ENCODE measurements at places on chromosomes 16 and 17.

DNA sequence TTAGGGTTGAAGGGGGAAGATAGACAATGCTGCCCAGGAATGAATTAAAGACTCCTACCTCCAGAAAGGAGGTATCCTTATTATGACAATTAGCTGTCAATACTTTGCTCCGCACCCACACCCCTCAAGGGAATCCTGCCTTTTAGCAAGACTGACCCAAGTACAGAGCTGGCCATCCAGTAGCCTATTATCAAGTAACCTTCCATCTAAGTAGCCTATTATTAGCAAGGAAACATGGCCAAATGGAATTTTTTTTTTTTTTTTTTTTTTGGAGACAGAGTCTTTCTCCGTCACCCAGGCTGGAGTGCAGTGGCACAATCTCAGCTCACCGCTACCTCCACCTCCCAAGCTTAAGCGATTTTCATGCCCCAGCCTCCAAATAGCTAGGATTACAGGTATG is 161.3 kb downstream of the PMP22 start:
- DNase-seq = no peak

GRCh38 chr16:84109598-84110335 is 7.0 kb downstream of the MBTPS1 start:
- DNase-seq = no peak

GRCh38 chr16:22322741-22323140 is 25.5 kb downstream of the POLR3E start:
- no peak for DNase-seq

DNA sequence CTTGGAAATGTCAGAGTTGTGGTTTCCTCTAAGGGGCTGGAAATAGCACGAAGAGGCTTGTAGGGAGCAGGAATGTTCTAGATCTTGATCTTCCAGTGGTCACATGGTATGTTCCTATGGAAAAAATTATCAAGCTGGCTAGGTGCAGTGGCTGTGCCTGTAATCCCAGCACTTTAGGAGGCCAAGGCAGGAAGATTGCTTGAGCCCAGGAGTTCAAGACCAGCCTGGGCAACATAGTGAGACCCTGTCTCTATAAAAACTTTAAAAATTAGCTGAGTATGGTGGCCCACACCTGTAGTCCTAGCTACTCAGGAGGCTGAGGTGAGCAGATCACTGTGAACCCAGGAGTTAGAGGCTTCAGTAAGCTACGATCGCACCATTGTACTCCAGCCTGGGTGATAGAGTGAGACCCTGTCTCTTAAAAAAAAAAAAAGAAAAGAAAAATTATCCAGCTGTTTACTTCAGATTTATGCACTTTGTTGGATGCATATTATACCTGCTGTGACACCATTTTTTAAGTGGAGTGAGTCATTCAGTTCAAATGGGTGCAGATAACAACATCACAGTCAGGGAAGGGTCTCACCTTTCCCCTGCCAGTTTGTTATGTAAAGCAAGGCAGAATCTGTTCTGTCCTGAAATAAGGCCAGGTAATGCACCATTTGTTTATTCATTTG is 65.7 kb upstream of the LYRM9 start:
- DNase-seq = no peak

DNA sequence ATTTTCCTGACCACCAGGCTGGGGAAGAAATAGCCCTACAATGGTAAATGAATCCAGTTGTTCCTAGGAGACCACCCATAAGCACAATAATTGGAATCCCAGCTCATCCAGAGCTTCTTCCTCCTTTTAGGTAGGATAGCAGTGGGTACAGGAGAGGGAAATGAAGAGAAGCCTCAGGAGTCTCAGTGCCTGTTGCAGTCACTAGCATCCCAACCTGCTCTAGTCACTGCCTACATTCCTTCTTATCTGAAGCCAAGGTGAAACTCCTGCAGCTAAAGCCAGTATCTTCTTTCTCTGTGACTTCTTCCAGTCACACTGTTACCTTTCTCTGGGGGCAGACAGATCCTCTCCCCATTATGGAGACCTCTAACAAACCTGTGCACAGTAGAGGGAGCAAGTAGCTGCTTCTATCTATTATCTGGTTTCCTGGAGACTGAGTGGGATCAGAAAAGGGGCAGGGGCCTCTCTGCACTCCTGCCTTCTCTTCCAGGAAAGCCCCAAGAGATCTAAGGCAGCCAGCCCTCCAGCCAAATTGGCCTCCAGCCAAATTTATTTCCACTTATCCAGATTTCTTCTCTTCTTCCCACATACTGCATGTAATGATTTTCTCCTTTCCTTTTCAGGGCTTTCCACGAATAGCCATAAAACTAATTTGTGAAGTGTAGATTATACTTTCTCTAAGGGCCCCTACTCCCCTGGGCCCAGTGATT is 85.5 kb downstream of the SSH2 start:
- DNase-seq = no peak

DNA sequence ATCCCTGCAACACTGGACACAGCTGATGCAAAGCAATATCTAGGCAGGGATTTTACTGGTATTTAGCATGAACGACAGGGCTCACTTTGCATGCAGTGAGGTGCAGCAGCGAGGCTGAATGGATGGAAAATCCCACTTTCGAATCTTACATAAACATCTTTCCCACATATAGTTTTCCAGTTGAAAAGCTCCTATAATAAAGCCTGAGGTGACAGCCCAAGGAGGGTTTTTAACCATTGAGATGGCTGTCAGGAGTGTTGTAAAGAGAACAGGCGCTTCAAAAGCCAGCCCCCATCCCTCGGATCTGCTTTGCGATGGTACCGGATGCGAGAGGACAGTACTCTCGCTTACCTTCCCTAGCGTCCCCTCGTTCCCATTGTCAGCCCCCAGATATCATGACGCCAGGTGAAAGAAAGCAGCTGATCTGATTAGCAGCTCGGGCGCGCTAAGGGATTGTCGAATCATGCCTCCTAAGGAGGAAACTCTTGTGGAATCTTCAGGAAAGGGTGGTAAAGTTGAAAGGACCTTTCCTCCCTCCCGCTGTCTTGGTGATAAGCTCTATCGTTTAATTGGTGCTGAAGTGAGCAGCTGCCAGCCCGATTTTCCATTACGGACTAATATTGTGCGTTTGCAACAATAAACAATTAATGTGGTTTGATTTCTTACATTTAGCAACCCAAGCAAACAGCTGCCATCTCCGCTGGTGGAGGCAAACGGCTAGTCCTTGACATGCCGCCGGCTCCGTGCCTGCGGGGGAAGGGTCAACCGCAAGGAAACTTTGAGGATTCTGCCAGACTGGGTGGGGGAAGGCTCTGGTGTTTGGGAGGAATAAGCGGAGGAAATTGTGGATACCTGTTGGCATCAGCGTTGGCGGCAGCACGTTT is 1.8 kb downstream of the CDH8 start:
- DNase-seq = no peak

- DNase-seq = no peak
Measured at GRCh38 chr17:63382136-63382535, 64.0 kb downstream of the CYB561 start.

DNA sequence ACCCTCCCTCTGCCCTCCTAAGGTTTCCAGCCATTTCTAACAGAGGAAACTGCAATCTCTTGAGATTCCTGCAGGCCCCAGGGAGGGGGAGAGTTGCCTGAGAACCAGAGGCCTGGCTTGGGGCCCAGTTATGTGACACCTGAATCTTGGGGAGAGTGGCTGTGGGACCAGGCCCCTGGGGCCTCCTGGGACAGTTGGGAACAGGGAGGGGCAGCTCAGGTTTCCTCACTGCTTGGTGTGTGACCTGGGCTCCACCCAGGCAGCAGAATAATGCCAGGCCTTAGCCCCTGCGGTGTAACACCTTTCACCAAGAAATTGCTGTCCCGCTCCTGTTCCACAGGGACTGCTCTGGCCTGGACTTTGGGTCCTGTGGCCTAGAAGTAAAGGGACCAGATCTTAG is 44.3 kb upstream of the CRHR1 start:
- DNase-seq = no peak

DNA sequence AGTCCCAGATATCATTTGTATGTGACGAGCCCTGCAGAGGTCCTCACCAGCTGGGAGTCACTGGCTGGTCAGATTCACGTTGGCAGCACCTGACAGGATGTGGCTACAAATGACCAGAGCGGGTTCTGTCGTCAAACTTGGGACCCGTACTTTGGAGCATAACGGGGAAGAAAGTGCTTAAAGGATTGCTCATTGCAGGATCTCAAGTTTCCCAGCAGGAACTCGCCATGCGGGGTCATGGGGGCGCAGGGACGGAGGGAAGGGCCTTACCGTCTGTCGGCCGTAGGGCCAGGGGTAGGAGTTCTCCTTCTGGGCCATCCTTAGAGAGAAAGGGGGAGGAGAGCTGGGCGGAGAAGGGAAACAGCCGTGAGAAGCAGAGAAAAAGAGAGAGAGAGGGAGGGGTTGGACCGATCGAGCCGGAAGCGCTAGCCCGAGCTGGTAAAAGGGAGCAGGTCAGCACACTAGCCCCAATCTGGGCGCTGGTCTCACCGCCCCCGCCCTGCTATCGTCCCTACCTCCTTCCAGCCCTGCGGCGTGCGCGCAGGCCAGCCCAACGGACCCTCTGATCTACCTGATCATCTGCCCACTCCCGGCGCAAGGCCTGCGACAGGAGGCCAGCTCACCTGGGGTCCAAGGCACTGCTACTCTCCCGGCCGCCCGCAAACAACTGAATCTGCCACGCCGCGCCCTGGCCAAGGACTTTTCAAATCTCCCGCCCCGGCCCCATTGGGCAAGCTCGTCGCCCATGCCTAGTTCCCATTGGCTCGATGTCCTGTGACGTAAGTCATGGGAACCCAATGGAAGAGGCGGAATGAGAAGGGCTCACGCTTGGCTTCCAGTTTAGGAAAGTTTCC is at the start of gene AURKB:
Gene AURKB, minus strand, starts transcription at position 669 of the 854 bp plus-strand sequence. Its CDS starts 351 bp downstream, at position 318.
- DNase-seq = peak; percentile 96

DNA sequence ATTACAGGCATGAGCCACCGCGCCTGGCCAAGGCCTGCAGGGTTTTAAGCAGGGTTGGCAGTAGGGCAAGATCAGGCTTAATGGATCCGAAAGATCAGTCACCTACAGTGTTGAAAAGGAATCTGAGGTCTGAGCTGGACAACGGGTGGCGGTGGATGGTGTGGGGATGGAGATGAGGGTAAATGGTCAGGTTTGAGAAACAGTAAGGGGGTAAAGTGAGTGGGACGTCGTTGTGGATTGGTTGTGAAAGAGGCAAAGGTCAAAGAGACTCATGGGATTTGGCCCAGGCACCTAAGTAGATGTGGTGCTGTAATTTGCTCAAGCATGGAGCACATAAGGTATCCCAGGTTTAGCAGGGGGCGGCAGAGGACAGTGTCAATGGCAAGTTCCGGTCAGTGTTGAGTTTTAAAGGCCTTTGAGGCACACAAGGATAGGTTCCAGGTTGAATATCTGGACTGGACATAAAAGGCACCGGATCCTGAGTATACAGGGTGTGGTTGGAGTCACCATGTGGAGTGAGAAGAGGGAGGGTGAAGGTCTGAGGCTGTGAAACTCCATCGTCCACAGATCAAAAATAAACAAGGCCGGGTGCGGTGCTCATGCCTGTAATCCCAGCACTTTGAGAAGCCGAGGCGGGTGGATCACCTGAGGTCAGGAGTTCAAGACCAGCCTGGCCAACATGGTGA is 1.1 kb upstream of the SLC16A5 start:
- peak; percentile 87 for DNase-seq

- DNase-seq = no peak
Measured at GRCh38 chr17:70187383-70187782, 18.1 kb downstream of the KCNJ2 start.

GRCh38 chr17:7357381-7357780 is 2.4 kb downstream of the TMEM95 start:
- DNase-seq = no peak

GRCh38 chr16:58047557-58048348 is 22.2 kb downstream of the MMP15 start:
- DNase-seq = no peak

DNA sequence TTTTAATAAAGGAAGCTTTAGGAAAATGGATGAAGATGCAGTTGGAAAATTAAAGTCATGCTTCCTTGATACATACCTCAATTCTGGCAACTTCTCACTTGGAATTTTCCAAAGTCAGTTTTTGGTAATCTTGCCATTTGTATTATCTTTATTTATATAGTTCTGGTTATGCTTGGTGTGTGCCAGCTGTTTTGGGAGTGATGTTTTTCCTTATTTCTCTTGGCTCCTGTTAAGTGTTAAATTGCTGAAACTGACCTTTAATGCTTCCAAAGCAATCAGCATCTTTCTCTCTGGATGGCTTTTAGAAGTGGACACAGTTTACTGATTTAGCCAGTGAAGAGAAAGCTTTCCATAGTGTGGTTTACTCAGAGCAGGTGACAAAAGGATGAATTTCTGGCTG is 70.1 kb upstream of the HAS3 start:
- no peak for DNase-seq
